CD4-positive, alpha-beta T cell treated with Interleukin-21 for 1 hour (primary cell): ENCODE measurements at places on chromosomes 4 and X.

DNA sequence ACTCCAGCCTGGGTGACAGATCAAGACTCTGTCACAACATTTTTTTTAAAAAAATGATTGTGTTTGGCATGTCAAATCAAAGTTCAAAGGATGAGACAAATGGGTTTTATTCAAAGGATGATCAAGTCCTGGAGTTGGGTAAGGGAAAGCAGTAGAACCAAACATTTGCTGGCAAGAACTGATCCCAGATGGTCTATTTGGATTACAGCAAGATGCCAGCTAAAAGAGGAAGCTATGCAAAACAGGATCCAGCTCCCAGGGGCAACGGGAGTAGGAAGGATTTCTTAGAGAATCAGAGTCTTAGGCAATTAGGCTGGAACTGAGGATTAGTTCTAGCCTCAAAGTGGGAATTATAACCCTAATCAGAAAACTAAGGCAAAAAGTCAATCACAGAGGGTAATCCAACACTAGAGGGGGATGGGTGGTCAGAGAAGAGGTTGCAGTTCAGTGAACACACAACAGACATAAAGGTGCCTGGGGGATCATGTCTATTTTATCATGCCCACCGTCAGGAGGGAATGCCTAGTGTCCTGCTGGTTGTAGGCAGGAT is 133.0 kb upstream of the PLS3 start:
- DNase-seq, result no peak

DNA sequence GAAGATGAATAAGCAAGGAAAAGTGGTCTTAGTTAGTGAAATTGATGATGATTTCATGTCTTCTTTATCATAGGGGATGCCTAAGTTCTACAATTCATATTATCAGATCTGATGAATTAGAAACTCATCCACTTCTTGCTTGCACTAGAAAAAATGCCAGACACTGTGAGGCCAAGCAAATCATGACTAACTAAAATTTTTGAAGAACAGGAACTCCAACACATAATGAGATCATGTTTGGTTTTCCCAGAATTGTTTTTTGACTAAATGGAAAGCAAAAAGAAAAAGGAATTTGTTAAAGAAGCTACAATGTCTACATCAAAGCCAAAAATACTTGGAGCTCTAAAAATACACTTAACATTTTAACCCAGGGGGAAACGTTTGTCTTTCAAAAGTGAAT is 120.4 kb downstream of the ARSF start:
- no peak for DNase-seq

DNA sequence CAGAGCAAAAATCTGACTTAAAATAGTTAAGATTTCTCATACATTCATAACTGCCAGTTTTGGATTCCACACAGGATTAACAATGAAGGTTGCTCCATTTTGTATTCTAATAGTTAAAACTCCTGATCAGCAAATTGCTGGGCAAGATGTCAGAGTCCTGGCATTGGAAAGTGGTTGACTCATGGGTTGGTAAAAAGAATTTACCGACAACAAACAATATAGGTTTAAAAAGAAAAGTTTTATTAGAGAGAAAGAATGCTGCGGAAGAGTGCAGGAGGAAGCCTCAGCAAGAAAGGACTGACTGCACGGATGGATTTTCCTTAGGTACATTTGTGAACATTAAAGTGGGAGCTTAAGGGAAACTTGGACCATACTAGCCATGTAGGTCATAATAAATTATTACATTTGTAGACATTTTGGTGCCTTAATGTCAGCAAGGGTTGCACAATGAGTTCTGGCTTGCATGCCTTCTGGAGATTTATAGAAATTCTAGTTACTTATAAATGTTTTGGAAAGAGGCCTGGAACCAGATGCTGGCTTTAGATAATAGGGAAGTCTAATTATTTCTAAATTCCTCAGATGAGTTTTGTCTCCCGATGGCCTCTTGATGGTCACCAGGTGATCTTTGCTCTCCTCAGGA is 25.4 kb upstream of the IL2 start:
- DNase-seq, result no peak

DNA sequence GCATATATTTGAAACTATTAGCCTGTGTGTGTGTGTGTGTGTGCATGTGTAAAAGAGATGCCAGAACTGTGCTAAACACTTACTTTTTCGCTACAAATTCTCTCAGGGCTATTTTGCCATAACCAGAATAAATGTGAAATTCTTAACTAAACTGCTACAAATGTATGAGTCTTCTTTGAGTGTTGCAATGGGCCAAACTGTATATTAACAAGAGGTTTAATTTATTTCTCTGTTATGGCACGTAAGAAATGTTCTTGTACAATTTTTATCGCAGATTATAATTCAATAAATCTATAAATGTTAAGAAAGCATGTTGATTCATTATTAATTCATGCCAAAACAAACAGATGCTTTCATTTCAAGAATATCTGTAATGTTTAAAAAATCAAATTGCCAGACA is 454.5 kb upstream of the PCDH7 start:
- no peak for DNase-seq

DNA sequence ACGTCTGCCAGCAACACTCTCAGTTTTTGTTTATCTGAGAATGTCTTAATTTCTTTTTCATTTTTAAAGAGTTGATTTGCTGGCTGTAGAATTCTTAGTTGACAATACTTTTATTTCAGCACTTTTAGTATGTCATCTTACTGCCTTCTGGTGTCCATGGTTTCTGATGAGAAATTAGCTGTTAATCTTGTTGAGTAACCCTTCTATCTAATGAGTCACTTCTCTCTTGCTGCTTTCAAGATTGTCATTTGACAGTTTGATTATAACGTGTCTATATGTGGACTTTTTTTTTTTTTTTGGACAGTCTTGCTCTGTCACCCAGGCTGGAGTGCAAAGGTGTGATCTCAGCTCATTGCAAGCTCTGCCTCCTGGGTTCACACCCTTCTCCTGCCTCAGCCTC is 24.0 kb upstream of the TMEM255A start:
- no peak for DNase-seq

GRCh38 chr4:139503622-139504166 is 49.8 kb downstream of the RAB33B start:
- DNase-seq, result no peak

DNA sequence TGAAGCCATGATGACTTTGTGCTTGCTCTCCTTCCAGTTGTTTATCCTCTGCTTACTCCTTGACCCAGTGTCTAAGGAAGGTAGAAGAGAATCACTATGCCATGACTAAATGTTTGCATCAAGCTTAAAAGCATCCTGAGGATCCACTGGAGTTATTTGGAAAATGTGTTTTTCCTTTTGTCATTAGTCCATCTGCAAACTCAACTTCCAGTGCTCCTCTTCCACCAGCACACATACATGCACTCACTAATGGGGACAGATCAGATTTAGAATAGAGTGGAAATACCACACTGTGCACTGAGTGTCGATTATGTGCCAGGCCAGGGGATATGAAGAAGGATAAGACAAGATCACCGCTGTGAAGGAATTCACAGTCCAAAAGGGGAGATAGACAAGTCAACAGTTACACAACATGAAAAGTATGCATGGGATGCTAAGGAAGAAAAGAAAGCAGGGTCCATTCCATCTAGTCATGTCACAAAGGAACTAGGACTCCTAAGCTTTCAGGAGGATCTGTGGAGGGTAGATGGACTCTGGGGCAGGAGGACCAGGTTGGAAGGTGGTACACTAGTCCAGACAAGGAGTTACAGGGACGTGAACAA is 1.9 kb downstream of the OCIAD2 start:
- no peak for DNase-seq

DNA sequence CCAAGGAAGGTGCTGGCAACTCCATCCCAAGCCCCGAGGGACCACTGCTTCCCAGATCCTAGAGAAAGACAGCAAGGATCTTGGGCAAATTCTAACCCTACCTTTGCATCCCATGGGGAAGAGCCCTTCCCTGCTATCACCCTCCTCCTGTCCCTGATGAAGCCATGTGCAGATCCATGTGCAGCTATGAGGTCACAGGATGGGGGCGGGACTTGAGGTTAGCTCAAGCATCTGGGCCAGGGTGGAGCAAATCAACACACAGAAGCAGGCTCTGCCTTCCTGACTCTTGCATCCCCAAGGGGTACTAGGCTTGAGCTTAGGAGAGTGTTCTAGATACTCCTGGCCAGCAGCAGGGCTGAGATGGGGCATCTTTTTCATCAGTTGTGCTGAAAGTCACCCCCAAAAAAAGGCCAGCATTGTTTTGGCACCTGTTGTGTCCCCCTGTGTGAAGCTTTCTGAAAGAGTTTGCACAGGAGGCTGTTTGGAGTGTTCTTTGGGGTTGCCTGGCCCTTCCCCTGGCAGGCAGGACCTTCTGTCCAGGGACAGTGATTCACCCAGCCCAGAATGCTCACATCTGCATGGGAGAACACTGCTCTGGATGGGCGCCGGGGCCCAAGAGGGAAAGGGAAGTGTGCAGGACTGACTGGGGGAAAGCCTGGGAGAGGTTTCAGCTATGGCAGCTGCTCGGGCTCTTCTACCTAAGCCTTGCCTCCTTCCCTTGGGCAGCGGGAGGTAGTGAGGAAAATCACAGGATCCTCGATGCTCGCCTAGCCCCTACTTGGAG is 50.8 kb downstream of the PRPS1 start:
- DNase-seq, result peak; percentile 77

DNA sequence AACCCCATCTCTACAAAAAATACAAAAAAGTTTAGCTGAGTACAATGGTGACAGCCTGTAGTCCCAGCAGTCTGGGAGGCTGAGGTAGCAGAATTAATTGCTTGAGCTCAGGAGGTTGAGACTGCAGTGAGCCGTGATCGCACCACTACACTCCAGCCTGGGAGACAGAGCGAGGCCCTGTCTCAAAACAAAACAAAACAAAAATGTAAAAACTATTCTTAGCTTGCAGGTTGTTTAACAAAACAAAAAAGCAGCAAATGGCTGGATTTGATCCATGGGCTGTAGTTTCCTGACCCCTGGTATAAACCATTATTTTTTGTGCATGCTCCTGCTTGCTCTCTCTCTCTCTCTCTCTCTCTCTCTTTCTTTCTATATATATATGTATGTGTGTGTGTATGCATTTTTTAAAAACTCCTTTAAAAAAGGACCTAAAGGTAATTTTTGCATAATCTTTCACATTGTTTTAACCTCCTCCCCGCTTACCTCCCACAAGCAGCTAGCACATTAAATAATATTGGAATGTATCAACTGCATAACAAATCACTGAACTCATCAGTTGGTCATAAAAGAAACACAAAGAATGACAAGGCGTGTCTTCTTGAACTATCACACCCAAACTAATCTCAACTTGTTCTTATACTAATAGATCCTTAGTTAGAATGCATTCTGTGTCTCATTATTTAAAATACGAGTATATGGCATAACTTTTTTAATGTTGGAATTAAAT is 4.8 kb downstream of the AREG start:
- DNase-seq, result no peak

GRCh38 chr4:95220205-95221175 is 328.3 kb downstream of the UNC5C start:
- no peak for DNase-seq

DNA sequence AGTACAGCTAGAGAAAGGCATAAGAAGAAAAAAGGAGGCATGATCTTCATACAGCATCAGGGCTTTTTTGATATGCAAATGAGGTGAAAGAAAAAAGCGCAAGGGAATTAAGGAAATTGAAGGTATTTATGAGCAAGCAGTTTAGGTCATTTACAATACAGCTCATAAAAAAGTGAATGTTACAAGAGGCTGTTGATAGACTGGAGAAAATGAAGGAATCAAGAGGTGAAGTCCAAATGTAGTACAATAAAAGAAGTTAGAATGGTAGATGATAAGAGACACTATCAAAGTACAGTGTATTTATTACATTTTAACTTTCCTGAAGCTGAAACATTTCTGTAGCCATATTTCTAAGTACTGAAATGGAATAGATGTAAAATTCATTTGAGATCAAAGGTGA is 1349.5 kb downstream of the ADGRL3 start:
- no peak for DNase-seq

DNA sequence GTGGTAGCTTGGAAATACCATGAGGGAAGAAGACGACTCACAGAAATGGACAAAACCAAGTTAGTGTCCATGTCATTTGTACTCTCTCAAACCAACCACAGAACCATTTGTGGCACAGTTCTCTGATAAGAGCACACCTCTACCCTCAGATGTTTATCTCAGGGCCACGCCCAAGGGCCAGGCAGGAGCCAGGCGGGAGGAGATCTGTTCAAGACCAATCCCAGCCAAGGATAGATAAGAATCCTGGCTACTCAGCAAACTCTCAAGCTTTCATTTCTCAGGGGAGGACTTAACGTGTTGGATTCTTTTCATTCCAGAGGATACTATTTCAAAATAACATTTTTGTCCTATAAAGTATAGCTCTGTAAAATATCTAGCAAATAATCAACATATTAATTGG is 95.0 kb downstream of the NYX start:
- no peak for DNase-seq

- DNase-seq, result no peak
Measured at GRCh38 chr4:185093603-185094002, 49.5 kb upstream of the SLC25A4 start.

GRCh38 chr4:35925806-35926205 is 318.5 kb downstream of the ARAP2 start:
- DNase-seq, result no peak

DNA sequence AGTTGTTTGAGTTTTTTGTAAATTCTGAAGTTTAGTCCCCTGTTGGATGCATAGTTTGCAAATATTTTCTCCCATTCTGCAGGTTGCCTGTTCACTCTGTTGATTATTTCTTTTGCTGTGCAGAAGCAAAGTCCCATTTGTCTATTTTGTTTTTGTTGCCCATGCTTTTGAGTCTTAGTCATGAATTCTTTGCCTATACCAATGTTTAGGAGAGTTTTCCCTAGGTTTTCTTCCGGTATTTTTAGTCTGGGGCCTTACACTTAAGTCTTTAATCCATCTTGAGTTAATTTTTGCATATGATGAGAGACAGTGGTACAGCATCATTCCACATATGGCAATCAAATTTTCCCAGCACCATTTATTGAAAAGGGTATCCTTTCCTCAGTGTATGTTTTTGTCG is 405.8 kb upstream of the RPS6KA3 start:
- DNase-seq, result no peak
